ENCODE measurements at places on chromosomes 1 and 21.
A peak's percentile ranks its signal among the peaks of the same experiment; 100 is the strongest.

DNA sequence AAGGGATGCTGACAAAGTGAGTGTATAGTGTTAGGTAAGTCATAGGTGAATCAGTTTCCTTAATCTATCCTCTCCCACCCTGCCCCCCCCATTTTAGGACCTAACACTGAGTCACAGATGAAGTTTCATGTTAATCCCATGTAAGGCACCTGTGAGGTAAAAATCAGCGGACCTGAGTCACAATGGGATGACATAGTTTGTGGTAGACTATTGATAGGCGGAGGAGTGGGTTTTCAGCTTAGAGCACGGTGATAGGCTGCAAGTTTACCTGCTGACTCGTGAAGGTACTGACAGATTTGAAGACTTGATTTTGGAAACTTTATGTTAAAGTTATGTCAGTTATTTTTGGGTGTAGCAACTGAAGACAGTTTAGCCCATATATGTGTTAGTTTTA, 1.7 kb downstream of the TOR1AIP1 start:
- peaks cover 7% of the 10 kb centered on the region for H3K36me3 ChIP-seq
- peak overlapping the region; percentile 96 for H3K4me3 ChIP-seq
- H3K27me3 ChIP-seq: no peaks in the 10 kb centered on the region
- DNase-seq: no peak

DNA sequence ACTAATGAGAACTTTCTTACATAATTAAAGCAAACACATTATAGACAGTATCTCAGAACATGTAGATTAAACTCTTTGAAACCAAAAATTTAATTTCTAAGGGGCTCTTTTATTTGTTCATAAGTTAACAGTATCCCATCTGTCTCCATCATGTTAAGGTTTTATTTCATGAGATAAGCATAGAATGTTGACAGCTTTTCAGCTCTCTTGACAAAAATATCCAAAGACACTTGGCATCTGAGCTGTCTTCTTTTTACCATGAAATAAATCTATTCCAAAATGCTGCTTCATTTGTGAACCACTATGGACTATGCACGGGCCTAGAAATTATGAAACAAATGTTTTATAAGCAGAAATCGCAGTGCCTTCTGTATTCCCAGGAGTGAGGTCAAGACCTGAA, 45.2 kb downstream of the SCYL3 start:
- no peak overlapping the region for H3K4me3 ChIP-seq
- H3K27ac ChIP-seq: no peak overlapping the region
- H3K36me3 ChIP-seq: peaks cover 48% of the 10 kb centered on the region
- H3K27me3 ChIP-seq: no peaks in the 10 kb centered on the region
- H3K4me1 ChIP-seq: no peaks in the 10 kb centered on the region

DNA sequence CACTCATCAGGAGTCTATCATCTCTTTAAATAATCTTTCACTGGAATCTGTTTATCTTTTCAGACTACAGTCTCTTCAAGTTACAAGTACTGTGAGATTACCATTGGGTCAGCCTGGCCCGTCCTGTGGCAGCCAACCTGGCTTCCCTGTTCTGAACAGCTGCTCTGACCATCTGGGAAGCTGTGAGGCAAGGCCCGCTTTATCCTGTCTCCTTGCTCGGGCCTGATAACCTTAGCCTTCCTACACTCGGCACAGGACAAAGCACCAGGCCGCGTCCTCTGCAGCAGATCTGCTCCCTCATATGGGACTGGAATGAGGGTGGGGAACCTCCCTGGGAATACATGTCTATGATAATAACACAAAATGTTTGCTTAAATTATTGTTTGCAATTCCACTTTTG, 113.3 kb downstream of the PTPN14 start:
- H3K36me3 ChIP-seq: peaks cover 5% of the 10 kb centered on the region
- peaks cover 54% of the 10 kb centered on the region for H3K4me1 ChIP-seq
- peak overlapping the region; percentile 93 for H3K27ac ChIP-seq
- no peak overlapping the region for H3K4me3 ChIP-seq
- no peaks in the 10 kb centered on the region for H3K27me3 ChIP-seq

GRCh38 chr1:198187973-198188588, 31.3 kb downstream of the NEK7 start:
- H3K27ac ChIP-seq: peak overlapping the region; percentile 6
- no peak overlapping the region for H3K4me3 ChIP-seq
- 0 out of 2 replicates have a peak, but pooled peaks cover 3% of the 10 kb centered on the region for H3K4me1 ChIP-seq
- H3K27me3 ChIP-seq: no peaks in the 10 kb centered on the region

GRCh38 chr1:166136222-166136621, 30.6 kb downstream of the FAM78B start:
- no peaks in the 10 kb centered on the region for H3K36me3 ChIP-seq
- peaks cover 14% of the 10 kb centered on the region for H3K4me1 ChIP-seq
- DNase-seq: no peak
- no peaks in the 10 kb centered on the region for H3K27me3 ChIP-seq
- H3K4me3 ChIP-seq: no peak overlapping the region

DNA sequence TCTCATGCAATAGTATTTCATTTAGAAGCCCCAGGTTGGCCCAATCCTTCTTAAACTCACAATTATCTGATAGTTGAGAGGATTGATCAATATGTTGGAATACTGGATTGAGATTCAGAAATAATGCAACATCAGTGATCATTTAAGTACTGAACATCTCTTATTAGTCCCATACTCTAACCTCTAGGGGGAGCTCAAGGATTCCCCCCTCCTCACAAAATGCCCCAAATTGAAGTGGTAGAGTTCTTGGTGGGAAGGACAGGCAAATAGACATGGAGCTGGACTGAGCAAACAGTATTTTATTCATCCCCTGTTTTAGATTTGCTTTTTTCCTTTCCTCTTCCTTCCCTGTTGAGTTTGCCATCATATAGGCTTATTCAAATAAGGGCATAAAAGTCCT, 62.8 kb downstream of the NGF start:
- H3K27ac ChIP-seq: no peak overlapping the region
- H3K27me3 ChIP-seq: no peaks in the 10 kb centered on the region
- DNase-seq: no peak
- H3K4me3 ChIP-seq: no peak overlapping the region
- no peaks in the 10 kb centered on the region for H3K4me1 ChIP-seq

All from WTC11 (cell line).